ENCODE measurements at places on chromosomes 5 and 9.

DNA sequence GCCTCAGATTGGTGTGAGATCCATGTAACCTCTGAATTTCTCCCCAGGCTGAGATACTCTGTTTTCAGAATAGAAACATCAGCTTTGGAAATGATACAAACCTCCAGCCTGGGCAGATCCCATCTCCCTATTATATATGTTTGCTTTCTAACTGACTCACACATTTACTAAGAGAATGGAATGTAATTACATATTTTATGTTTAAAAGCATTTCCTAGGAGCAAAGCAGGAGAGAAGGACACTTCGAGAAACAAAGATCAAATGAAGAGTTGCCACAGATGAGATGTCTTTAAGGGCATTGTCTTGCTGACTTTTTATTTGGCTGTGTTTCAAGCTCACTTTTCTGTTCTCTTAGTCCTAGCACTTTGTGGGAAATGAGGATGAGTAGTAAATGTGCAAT lies 96.3 kb downstream of the CDH18 start:
- DNase-seq: peak; percentile 60

DNA sequence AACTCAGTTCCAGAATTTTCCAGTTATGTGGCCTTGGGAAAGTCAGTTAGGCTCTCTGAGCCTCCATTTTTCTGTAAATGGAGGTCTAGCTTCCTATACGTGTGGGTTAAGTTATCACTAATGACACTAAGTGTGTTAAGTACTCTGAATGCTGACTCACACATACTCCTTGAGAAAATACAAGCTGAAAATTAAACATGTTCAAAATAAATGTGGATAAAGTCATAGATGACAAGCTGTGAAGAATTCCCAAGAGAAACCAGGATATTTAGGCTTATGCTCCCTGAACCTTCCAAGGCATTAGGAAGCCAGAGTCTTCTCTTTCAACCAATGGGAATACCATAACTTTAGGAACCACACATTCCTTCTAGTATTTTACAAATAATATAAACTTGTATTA lies 58.1 kb downstream of the ABCA1 start:
- DNase-seq: peak; percentile 46

- no peak for DNase-seq
Measured at GRCh38 chr5:159345861-159346260, 15.6 kb upstream of the IL12B start.

DNA sequence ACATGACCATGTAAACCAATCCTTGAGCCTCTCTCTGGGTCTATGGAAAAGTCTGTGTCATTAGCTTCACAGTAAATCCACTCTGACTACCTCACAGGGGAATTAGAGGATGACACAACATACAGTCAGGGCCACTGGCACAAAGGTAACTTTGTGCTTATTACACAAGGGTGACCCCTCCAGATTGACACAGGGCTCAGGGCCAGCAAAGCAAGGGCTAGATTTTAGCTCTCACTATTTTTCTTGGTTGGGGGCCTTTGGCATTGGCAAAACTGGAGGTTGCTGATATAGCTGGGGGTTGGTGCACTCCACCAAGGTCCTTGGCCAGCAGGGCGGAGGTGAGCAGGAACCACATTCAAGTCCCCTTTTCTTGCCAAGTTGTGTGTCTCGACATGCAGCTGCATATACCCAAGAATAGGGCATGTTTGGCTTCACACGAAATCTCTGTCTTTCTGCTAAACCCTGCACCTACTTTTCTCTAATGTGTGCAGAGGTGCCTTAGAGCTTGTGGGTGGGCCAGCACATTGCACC lies 15.2 kb upstream of the OSMR start:
- DNase-seq: peak; percentile 78

DNA sequence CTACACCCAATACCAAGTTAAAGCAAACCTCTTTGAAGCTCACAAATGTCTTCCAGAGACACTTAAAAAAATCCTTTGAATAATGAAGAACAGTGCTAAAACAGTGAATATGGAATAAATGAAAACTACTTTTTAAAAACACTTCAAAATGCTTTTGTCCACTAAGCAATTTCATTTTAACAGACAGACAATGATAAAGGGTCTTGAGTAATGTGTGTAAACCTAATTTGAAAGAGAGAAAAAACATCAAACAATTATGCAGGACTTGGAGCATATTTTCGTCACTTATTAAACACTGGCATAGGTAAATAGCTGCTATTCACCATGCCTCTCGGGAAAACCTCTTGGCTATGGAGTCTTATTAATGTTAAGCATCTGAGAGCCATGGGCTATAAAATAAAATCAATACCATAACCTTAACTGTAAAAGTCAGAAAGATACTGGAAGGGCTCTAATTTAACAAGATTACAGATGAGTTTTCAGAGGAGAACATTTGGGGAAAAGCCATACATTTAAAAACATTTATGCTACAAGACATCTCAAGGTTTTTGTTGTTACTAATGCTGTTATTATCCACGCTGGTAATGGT lies 177.8 kb downstream of the NFIB start:
- no peak for DNase-seq

DNA sequence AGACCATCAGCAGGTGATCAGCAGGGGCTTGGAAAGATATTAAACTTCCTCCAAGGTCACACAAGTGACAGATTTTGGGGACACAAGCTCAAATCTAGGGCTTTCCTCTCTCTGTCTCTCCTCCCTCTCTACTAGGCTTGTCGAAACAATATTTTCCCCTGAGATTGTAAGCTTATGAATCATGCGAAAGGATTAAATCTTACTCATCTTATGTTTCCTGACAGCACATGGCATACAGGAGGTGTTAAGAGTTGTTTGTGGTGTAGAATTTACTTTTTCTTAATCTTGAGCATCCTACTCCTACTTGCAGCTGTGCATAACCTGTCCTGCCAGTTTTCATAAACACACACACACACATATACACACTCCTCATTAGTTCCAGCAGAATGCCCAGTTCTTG lies 186.3 kb downstream of the MARCHF11 start:
- peak; percentile 80 for DNase-seq

DNA sequence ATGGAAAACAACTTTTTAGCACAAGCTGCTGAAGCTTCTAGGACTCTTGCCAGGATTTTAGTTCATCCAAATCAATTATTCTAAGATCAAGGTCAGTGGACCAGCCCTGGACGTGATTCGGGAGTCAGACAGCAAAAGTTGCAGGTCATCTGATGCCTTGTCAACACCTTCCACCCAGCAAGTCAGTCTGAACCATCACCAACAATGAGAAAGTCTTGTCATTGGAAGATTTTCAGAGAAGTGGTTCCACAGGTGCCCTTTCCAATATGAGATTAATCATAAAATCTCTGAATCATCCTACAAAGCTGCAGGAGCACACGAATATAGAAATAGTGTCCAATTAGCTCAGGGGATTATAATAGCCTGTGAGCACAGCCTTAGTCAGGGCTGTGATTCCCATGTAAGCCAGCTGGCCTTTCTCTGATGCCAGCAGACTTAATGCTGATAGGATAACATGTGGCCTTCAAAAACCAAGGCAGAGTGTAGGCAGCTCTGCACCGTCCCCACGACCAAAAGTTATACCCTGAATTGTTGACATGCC lies 445.0 kb upstream of the TRPC7 start:
- DNase-seq: peak; percentile 94
